ENCODE measurements at places on chromosomes 11 and 22.
A peak's percentile ranks its signal among the peaks of the same experiment; 100 is the strongest.

DNA sequence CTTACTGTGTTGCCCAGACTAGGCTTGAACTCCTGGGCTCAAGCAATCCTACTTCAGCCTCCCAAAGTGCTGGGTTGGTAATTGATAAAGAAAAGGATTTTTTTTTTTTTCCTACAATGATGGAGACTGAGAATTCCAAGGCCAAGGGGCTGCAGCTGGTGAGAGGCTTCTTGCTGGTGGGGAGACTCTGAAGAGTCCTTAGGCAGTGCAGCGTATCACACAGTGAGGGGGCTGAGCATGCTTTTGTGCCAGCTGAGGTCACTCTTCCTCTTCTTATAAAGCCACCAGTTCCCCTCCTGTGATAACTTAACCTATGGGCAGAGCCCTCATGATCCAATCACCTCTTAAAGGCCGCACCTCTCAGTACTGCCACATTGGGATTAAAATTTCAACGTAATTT, 28.2 kb upstream of the CCDC81 start:
- no peak for ATAC-seq

- no peak for ATAC-seq
Observed at GRCh38 chr22:32127904-32128303, 31.2 kb downstream of the C22orf42 start.

GRCh38 chr11:71472357-71472885, 19.4 kb downstream of the NADSYN1 start:
- no peak for ATAC-seq

- ATAC-seq: peak; percentile 18
Observed at GRCh38 chr11:35363854-35364780, 55.2 kb downstream of the SLC1A2 start.

DNA sequence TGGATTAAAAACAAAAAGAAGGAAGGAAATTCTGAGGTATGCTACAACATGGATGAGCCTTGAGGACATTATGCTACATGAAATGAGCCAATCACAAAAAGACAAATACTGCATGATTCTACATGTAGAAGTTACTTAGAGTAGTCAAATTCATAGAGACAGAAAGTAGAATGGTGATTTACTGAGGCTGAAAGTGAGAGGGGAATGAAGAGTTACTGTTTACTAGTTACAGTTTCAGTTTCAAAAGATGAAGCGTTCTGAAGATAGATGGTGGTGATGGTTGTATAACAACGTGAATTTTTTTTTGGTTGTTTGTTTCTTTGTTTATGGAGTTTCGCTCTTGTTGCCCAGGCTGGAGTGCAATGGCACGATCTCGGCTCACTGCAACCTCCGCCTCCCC, 9.5 kb downstream of the OR5P2 start:
- ATAC-seq: no peak

DNA sequence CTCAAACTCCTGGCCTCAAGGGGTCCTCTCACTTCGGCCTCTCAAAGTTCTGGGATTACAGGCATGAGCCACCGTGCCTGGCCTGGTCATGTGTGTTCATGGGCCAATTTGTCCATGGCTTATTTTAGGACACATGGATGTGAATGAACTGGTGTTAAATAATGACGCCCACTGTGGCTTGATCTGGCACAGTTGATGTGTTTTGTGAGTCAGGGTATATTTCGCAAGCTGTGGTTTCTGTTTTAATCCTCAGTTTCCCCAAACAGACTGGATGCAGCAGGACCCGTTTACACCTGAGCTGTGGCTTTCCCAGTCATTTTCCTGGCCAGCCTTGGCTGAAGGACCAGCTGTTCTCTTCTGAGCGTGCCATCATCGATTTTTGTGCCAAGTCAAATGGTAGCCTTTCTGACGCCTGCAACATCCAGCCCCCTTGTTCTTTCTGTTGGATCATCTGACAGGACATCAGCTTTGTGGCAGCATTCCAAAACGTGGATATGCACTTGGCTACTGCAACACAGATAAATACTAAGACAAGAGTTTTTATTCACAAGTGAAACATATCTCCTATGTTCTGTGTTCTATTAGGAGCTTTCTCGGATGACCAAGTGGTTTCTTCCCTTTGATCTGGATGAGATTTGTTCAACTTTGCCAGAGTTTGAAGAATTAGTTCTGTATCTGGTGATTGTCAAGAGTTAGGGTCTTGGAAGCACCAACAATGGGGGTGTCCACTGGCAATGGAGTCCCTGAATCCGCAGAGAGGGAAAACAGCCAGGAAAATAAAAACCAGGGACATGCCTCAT, 40.0 kb upstream of the SEPTIN5 start:
- no peak for ATAC-seq

- ATAC-seq: no peak
Observed at GRCh38 chr11:121898903-121899302, 217.1 kb downstream of the BLID start.

DNA sequence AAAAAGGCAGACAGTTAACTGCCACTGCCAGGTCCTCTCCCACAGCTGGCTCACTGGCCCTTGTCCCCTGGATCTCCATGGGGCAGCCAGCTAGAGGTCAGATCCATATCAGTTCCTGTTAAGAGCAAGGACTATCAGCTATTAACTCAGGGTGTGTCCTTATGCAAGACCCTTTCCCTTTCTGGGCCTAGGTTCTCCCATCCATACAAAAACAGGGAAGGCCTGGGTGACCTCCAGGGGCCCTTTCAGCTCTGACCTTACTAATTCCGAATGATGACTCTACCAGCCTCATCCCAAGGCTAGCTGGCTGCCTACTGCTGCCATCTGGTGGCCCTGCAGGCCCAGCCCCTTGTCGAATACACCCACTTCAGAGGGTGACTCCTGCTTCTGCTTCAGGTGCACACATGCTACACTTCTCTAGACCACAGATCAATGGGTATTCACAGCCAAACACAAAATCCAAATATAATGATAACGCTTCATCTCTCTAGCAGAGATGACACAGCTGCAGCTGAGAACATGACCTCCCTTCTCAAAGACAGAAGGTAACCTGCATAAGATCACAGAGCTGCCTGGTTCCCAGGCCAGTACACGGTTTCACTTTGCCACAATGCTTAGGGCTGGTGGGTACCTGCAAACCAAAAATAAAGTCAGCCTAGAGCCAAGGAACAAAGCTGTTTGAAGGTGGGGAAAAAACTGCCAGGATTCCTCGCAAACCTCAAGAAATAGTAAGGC, 34.1 kb downstream of the SERGEF start:
- ATAC-seq: peak; percentile 28

GRCh38 chr11:79047321-79047720, 393.5 kb downstream of the TENM4 start:
- no peak for ATAC-seq
